ENCODE measurements at places on chromosomes 7 and 10. TPM values are rescaled to one million over a fixed set of nuclear protein-coding genes. Genes with fewer than 3 reads are reported as not detected.

DNA sequence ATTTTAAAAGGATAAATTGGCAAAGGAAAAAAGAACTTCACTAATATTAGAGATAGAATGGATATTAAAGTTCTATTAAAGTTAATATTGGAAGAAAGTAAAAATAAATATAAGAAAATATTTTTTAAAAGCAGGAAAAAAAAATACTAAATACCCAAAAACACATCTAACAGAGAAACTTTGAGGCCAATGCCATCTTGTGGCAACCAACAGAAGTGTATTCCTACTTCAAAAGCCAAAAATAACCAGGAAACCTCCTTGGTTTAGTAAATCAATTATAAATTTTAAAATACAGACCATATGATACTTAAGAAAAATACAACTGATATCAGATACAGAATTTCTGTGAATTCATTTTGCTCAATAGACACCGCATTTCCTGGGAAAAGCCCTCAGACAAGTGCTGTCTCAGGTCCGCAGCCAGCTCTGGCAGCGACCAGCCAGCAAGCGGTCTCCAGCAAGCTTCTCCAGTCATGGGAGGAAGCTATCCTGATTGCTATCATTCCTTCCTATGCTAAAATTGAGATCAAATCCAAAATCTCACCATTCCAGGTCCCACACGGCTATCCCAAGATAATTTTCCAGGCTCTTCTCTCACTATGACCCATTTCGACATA lies 65.3 kb downstream of the LMBR1 start:
- DNase-seq, result peak; percentile 34
- H3K4me3 ChIP-seq, result no peak overlapping the region
- no peaks in the 10 kb centered on the region for H3K36me3 ChIP-seq
- H3K27ac ChIP-seq, result no peak overlapping the region
- no peaks in the 10 kb centered on the region for H3K4me1 ChIP-seq
- H3K27me3 ChIP-seq, result no peaks in the 10 kb centered on the region

The PPIF gene
- polyA plus RNA-seq, result 70.3 TPM

GRCh38 chr7:93198472-93198871 lies 27.8 kb downstream of the HEPACAM2 start:
- H3K36me3 ChIP-seq, result no peaks in the 10 kb centered on the region
- peaks cover 12% of the 10 kb centered on the region for H3K4me1 ChIP-seq
- no peak overlapping the region for H3K4me3 ChIP-seq
- H3K27ac ChIP-seq, result no peak overlapping the region

DNA sequence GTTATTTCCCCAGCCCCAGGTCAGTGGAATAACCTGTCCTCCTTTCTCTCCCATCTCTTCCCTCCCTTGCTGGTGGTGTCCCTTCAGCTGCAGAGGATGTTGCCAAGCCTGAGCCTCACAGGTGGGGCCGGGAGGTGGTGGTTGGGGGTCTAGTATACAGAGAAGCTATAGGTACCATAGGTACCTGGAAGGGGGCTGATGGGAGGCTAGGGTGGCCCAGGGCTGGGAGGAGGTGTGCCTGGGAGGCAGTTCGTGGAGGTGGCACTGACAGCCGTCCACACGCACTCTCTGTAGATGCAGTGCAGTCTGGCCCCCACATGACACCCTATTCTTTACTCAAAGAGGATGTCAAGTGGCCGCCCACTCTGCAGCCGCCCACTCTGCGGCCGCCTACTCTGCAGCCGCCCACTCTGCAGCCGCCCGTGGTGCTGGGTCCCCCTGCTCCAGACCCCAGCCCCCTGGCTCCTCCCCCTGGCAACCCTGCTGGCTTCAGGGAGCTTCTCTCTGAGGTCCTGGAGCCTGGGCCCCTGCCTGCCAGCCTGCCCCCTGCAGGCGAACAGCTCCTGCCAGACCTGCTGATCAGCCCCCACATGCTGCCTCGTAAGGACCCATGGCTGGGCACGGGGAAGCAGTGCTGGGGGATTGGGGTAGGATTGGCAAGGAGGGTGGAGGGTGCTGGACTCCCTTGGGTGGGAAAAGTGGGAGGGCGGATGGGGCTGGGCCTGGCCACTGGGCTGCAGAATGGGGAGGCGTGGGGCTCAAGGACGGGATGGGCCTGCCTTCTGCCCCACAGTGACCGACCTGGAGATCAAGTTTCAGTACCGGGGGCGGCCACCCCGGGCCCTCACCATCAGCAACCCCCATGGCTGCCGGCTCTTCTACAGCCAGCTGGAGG lies 9.5 kb downstream of the IRF5 start:
- no peaks in the 10 kb centered on the region for H3K27me3 ChIP-seq
- H3K36me3 ChIP-seq, result no peaks in the 10 kb centered on the region
- DNase-seq, result no peak

The MRC1 gene
- polyA plus RNA-seq, result 0.30 TPM

The RELN gene
- polyA plus RNA-seq, result 7.4 TPM

The GJC3 gene
- not detected for polyA plus RNA-seq

GRCh38 chr7:123681561-123681960 lies 25.9 kb downstream of the LMOD2 start:
- no peaks in the 10 kb centered on the region for H3K36me3 ChIP-seq
- H3K27me3 ChIP-seq, result no peaks in the 10 kb centered on the region
- peaks cover 11% of the 10 kb centered on the region for H3K4me1 ChIP-seq
- no peak for DNase-seq

- DNase-seq, result no peak
- H3K4me1 ChIP-seq, result no peaks in the 10 kb centered on the region
- no peak overlapping the region for H3K4me3 ChIP-seq
- H3K27me3 ChIP-seq, result no peaks in the 10 kb centered on the region
- H3K27ac ChIP-seq, result no peak overlapping the region
- no peaks in the 10 kb centered on the region for H3K36me3 ChIP-seq
These were observed 5.9 kb upstream of the CAV1 start for GRCh38 chr7:116518961-116519360.
